ENCODE measurements at places on chromosomes 12 and 14. TPM values are rescaled to one million over a fixed set of nuclear protein-coding genes. Genes with fewer than 3 reads are reported as not detected.
A peak's percentile ranks its signal among the peaks of the same experiment; 100 is the strongest.

The HSP90B1 gene
- 888 TPM for total RNA-seq

GRCh38 chr12:94128280-94128679 is 20.1 kb upstream of the PLXNC1 start:
- DNase-seq, result no peak

The ACOT4 gene
- not detected for total RNA-seq

The FRS2 gene
- total RNA-seq, result 14.7 TPM

- DNase-seq, result no peak
These were observed 169.2 kb downstream of the GRIN2B start for GRCh38 chr12:13812168-13812567.

DNA sequence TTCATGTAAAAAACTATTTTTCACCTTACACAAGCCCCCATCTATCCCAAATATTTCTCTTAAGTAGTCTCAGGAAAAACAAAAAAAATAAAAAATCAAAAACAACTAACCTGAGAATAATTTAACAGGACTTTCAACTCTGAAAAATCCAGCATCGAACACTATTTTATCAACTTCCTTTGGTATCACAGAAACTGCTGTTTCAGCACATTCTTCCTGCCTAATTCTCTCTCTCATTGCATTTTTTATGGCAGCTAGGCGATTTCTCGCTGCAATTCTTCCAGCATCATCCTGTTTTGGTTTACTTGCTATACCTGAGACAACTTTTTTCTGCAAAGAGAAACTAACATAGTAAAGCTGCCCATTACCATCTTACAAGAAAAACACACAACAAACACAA is 29.4 kb downstream of the LGALS3 start:
- no peak for DNase-seq

GRCh38 chr12:107992870-107993451 is 136.1 kb upstream of the WSCD2 start:
- DNase-seq, result peak; percentile 56

The ITGA7 gene
- 17.8 TPM for total RNA-seq

The CCDC196 gene
- total RNA-seq, result not detected

The OTX2 gene
- not detected for total RNA-seq

The CYP46A1 gene
- 0.76 TPM for total RNA-seq

- no peak for DNase-seq
These were observed 140.0 kb downstream of the MON2 start for GRCh38 chr12:62606654-62607053.

DNA sequence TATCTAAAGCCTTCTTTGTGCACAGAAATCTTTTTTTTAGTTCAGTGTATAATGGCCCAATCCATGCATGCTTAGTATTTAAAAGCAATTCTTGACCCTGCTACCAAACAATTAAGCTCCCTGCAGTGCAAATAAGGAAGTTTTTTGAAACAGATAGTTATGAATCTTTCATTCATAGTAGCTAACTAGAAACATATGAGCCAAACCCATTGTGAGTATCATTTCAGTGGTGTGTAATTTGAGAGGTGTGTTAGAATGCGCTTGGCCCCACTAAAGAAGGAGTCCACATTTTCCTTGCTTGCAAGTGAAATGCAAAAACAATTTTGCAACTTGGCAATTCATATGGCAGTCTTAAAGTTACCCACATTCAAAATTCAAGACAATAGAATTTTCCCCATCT is 14.4 kb downstream of the EPS8 start:
- DNase-seq, result no peak

The NGDN gene
- 42.0 TPM for total RNA-seq

The CD163 gene
- 1.4 TPM for total RNA-seq

DNA sequence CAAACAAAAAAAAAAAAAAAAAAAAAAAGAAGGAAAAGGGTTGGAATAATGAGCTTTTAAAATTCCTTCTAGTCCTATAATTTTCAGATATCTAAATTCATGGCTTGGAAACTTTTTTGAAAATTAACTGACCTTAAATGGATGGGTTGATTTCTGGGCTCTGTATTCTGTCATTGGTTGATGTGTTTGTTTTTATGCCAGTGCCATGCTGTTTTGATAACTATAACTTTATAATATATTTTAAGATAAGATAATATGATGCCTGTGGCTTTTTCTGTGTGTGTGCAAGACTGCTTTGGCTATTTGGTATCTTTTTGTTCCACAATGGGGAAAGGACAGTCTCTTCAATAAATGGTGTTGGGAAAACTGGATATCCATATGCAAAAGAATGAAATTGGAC is 7.3 kb downstream of the OR10G3 start:
- DNase-seq, result no peak

DNA sequence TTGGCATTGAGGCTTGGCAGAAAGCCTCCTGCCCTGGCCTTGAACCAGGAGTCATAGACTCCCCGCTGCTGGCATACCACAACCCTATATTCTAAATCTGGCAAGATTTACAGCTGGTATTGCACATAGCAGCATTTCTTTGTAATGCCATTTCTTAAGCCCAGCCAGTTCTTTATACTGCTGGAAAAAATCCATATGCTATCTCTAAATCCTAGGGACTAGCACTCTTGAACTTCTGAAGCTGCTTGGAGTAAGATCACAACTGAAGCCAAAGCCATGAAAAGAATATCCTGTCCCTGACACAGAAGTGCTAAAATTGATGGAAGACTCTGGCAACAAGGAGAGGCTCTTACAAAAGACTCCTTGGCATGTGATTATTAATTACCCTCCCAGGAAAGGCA is 89.3 kb downstream of the KCNC2 start:
- DNase-seq, result no peak

The MOAP1 gene
- total RNA-seq, result 14.2 TPM

The MYH6 gene
- not detected for total RNA-seq

The EML5 gene
- total RNA-seq, result 1.8 TPM

DNA sequence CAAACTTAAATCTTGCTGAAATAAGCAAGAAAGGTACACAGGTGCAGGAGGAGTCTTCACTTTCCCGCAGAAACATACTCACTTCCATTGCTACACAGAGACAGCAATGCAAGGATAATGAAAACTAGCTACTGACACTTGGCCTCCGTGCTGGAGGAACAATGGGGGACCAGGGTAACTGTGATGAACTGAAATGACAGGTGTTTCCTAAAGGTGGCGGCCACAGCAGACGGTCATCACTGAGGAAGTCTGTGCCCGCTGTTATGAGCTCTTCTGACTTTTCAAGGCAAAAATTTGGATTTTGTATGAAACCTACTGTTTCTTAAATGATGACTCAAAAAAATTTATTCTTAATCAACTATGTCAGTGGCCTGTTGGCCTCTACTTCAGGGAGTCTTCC is 189.4 kb downstream of the CACNA1C start:
- DNase-seq, result no peak

GRCh38 chr12:46771268-46771827 is 54.4 kb downstream of the SLC38A4 start:
- no peak for DNase-seq

GRCh38 chr12:79455286-79455685 is 235.5 kb downstream of the PAWR start:
- DNase-seq, result no peak

The LMO3 gene
- total RNA-seq, result 0.34 TPM

- no peak for DNase-seq
These were observed 129.8 kb upstream of the CPM start for GRCh38 chr12:69062621-69063237.

The GLTP gene
- total RNA-seq, result 26.6 TPM

DNA sequence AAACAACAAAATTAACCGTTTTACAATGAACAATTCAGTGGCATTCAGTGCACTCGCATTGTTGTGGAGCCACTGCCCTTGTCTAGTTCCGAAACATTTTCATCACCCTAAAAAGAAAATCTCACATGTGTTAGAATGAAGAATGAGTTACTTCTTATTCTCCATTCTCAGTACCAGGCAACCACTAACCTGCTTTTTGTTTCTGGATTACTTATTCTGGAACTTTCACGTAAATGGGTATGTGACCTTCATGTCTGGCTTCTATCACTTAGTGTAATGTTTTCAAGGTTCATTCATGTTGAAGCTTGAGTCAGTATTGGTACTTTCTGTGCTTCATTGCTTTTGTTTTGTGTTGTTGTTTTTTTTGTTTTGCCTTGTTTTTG is 15.6 kb downstream of the RCOR1 start:
- no peak for DNase-seq

DNA sequence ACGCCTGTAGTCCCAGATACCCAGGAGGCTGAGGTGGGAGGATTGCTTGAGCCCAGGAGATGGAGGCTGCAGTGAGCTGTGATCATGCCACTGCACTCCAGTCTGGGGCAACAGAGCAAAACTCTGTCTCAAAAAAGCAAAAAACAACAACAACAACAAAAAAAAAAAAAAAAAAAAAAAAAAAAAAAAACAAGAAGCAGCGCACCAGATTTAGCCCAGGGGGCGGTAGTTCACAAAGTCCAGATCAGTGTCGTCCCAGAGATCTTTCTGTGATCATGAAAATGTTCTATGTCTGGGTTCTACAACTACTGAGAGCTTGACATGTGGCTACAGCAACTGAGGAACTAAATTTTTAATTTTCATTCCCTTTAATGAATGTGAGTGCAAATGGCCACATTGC is 27.4 kb downstream of the OAS2 start:
- peak; percentile 4 for DNase-seq

The CKB gene
- total RNA-seq, result 605 TPM

The HOXC4 gene
- 1.5 TPM for total RNA-seq

DNA sequence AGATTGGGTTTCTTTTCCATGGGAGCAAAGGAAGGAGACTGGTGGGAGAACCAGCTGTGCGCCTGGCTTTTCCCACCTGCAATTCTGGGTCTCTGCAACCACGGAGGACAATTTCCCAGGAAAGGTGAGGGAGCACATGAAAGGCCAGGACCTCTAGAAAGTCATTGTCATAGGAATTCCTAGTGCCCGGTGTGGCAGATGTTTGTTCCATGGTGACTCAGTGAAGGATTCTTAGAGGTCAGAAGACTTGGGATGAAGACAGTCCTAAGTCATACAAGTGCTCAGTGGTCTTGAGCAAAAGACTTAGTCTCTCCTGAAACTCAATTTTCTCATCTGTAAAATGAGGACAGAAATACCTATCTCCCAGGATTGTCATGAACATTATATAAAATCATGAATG is 51.3 kb downstream of the KCNA5 start:
- DNase-seq, result no peak

GRCh38 chr14:30131581-30132097 is 204.0 kb upstream of the PRKD1 start:
- no peak for DNase-seq

- DNase-seq, result no peak
These were observed 9.5 kb downstream of the BTG1 start for GRCh38 chr12:92136026-92136730.

The KRT73 gene
- not detected for total RNA-seq

- no peak for DNase-seq
These were observed 196.2 kb downstream of the CACNA1C start for GRCh38 chr12:2248901-2249381.

DNA sequence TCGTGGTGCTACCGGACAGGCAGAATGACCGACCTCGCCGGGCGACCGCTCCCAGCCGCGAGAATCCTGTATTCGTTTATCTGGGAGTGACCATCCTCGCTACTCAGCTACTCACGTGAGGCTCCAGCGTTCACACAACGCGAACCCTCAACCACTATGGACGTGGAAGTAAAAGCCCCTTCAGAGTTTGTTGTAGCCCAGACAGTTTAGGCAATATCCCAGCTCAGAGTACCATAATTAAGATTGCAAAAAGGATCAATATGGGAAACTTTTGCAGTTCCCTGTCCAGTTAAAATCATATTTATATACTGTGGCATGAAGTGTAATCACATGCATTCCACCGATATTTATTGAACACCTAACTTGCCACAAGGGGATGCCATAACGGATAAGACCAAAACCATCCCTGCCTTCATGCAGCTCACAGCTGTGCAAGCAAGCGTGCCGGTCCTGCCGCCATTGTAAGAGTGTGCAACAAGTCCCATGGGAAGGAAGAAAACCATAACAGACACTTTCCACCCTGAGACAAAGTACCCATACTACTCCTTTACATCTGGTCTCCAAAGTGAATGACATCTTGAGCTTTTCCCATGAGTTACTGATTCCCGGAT is 938 bp upstream of the MAX start:
- DNase-seq, result no peak

- no peak for DNase-seq
These were observed 42.1 kb downstream of the TMTC1 start for GRCh38 chr12:29741342-29742241.

The UTP20 gene
- 19.3 TPM for total RNA-seq

The MANSC4 gene
- total RNA-seq, result not detected

GRCh38 chr14:68374682-68375081 is 418.2 kb downstream of the ZFP36L1 start:
- DNase-seq, result no peak

GRCh38 chr12:48165089-48165981 is 8.0 kb upstream of the ASB8 start:
- DNase-seq, result peak; percentile 57

The TAS2R7 gene
- total RNA-seq, result not detected

DNA sequence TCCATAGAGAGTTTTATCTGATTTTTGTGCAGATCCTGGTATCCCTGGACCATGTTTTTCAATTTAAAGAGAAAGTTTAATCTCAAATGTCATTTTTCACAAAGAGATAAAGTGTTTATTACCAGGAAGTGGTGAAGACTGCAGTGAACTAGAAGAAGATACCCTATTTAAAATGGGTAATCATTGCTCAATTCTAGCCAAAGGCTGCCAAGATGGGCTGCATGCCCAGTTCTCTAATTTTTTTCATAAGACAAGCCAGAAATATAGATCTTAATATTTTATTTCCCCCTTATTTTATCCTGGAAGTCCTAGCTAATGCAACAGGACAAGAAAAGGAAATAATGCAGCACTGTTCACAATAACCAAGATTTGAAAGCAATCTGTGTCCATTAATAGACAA is 343.5 kb downstream of the PCNX1 start:
- DNase-seq, result no peak

The SLC22A17 gene
- 5.9 TPM for total RNA-seq

GRCh38 chr12:87809916-87810315 is 219.3 kb downstream of the C12orf50 start:
- DNase-seq, result no peak

The PRKAB1 gene
- total RNA-seq, result 25.0 TPM

DNA sequence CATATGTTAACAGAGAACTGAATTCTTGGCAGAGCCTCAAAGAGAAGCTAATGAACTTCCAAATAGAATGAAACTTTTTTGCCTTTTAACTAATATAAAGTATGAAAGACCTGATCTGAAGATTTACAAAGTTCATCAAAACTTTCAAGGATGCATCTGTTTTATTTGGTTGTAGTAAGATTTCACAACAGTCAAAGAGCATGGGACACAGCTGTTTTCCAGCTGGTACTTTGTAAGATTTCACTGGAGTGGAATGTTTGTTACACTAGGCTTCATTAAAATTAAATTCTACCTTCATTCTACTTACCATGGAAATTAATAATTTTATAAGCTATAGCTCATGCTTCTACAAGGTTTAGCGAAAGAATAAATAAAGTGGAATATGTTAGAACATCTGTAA is 351.2 kb downstream of the SLC6A15 start:
- no peak for DNase-seq

The DNAI7 gene
- 0.52 TPM for total RNA-seq

GRCh38 chr12:29287622-29288021 is 93.3 kb downstream of the ERGIC2 start:
- DNase-seq, result no peak

Data from HCT116 (cell line).